Erythroblast (primary cell): ENCODE measurements at places on chromosomes 11 and 22.

GRCh38 chr11:110026858-110027626, 66.2 kb upstream of the ZC3H12C start:
- DNase-seq: no peak

DNA sequence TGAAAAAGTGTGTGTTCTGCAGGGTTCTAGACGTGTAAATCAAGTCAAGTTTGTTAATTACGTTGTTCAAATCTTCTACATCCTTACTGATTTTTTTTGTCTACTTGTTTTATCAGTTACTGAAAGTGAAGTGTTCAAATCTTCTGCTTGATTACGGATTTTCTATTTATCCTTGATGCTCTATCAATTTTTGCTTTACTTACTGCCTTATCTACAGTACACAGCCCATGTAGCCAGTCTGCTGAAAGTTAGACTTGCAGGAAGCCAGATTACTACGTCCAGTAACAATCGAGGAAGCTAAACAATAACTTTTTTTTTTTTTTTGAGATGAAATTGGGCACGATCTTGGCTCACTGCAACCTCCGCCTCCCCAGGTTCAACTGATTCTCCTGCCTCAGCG, 15.6 kb upstream of the C11orf24 start:
- peak; percentile 27 for DNase-seq

DNA sequence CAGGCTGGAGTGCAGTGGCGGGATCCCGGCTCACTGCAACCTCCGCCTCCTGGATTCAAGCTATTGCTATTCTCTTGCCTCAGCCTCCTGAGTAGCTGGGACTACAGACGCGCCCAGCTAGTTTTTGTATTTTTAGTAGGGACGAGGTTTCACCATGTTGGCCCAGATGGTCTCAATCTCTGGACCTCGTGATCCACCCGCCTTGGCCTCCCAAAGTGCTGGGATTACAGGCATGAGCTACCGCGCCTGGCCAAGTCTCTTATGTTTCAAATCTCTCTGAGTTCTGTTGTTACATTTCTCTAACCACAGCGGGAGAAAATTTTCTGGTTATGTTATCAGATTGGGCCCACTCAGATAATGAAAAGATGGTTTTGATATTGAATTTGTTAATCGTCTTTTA, 10.1 kb downstream of the CEP57 start:
- DNase-seq: no peak

GRCh38 chr11:93054279-93054678, 84.8 kb downstream of the MTNR1B start:
- DNase-seq: no peak

GRCh38 chr11:26987272-26987671, 6.6 kb upstream of the FIBIN start:
- no peak for DNase-seq

DNA sequence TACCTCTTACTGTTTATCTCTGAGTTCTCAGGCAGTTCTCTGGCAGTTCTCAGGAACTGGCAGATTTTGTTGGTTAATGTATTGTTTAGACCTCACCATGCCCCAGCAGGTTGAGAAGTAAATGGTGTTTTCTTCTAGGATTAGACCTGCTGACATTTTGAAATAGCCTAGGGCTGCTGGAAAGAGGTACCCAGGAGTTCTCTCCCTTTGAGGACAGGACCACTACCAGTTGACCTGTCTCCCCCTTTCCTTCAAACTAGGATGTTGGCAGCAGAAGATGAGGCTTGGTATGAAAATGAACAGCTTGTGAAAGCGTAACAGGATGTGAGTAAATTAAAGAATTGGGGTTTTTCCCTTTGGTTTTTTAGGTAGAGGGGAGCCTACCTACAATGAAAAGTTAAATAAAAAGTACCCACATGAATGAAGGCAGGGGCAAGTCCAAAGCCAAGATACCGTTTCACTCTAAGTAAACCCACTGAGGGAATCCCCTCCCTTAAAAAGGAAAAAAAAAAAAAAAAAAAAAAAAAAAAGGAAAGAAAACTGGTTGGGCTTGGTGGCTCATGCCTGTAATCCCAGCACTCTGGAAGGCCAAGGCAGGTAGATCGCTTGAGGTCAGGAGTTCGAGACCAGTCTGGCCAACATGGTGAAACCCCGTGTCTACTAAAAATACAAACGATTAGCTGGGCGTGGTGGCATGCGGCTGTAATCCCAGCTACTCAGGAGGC, 96.2 kb downstream of the PDHX start:
- no peak for DNase-seq

- no peak for DNase-seq
These were observed 81.6 kb upstream of the LARGE1 start for GRCh38 chr22:34001701-34002466.
